ENCODE measurements at places on chromosomes 3 and 15.

GRCh38 chr3:106172101-106172500 is 303.3 kb upstream of the CBLB start:
- no peak for DNase-seq

GRCh38 chr3:127751163-127751621 is 71.1 kb downstream of the MGLL start:
- DNase-seq = no peak

- no peak for DNase-seq
Measured at GRCh38 chr15:74464216-74464615, 3.3 kb upstream of the UBL7 start.

DNA sequence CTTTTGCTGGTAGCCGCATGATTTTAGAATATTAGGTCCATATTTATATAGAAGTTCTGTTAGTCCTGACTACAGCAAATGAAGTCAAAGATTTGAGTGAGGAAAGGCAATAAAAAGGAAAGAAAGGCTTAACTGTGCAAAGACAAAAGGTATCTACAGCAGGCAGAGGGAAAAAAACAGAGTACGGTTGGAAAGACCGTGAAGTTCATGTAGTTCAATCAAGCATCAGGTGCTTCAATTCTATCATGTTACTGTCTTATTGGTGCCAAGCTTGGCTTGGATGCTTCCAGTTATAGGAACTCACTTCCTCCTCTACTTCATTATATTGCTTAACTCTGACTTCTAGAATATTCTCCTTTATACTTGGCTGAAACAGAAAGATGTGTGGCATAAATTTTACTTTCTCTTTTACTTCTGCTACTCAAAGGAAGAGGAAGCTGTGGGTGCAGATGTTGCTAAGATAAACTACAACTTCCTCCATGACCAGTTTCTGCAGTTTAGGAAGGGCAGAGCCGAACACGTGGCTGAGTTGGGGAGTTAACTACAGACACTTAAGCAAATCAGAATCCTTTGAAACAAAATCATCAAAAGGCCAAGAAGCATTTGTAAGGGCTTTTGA is 72.6 kb upstream of the ZBED2 start:
- DNase-seq = peak; percentile 24

- no peak for DNase-seq
Measured at GRCh38 chr3:71360180-71360579, 223.3 kb downstream of the FOXP1 start.

DNA sequence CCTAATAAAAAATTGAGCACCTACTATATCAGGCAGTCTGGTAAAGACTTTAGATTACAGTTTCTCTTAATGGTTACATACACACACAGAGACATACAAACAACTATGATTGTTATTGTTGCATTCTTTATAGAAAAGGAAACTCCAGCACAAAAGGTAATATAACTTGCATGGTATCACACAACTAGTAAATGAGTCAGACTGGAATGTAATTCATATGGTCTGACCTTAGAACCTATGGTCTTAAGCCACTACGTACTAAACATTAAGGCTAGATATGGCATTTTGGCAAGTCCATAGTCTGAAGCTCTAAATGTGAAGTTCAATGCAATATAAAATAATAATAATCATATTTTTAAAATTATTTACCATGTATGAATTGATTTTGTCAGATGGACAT is 380.6 kb downstream of the LSAMP start:
- DNase-seq = no peak

DNA sequence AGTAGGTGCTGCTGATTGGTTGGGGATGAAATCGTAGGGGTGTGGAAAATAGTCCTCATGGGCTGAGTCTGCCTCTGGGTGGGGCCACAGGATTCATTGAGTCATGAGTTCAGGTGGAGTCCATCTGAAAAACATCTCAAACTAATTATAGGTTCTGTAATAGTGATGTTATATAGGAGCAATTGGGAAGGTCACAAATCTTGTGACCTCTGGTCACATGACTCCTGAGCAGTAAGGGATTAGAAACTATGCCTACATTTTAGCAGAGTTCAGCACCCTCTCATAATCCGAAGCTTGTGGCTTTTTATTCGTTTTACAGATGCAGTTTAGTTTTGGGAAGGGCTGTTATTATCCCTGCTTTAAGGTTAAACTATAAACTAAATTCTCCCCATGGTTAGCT is 22.9 kb upstream of the NEDD4 start:
- DNase-seq = no peak

- DNase-seq = no peak
Measured at GRCh38 chr15:36177590-36178302, 401.7 kb upstream of the CDIN1 start.

GRCh38 chr3:172601066-172601832 is 78.0 kb upstream of the TNFSF10 start:
- DNase-seq = no peak

GRCh38 chr3:19221081-19221480 is 72.8 kb downstream of the KCNH8 start:
- no peak for DNase-seq

GRCh38 chr3:33681667-33682066 is 36.4 kb downstream of the CLASP2 start:
- DNase-seq = no peak

- DNase-seq = no peak
Measured at GRCh38 chr3:47872916-47873315, 70.0 kb downstream of the DHX30 start.

GRCh38 chr15:65909831-65910230 is 40.5 kb downstream of the RAB11A start:
- DNase-seq = no peak

DNA sequence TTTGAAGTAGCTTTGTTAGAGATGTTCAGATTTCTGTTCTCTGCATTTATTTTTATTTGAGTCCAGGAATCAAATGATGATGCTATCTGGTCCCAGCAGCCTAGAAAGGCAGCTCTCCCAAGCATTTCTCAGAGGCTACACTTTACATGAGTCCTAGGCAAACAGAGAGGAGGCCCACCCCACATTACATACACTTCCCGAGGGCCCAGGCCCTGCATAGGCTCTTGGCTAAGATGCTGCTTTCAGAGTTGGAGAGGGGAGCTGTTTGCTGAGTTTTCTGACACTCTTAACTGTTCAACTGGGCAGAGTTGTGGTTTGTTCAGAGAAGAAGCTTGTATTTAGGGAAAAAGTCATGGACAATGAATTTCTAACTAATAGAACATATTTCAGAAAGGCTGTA is 117.9 kb upstream of the RGMA start:
- no peak for DNase-seq

DNA sequence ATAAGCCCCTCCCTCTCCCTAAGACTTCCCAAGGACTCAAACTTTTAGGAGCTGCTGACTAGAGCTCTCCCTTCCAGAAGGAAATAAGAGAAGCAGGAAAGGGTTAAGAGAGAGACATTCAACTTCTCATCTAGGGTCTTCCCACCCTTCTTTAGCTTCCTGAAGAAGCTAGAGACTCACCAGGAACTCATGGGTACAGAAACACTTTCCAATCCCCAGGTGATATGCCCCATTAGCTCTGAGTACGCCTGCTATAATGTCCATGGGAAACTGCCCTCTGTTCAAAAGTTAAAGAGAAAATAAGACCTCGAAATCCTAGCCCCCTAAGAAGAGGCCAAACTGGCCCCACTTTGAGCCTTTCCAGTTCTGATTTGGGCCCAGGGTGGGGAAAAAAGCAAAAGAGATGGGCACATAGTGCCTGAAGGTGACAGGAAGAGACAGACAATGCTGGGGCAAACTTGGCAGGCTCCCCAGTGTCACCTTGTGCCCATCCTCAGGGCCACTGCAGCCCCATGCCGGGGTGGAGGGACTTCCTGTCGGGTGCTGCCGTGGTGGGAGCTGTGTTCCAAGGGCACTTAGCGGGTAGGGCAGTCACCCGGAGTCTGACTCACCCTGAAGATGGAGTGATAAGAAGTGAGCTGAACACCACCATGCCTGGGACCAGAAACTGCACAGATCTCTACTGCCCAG is 29.5 kb downstream of the CCDC12 start:
- DNase-seq = peak; percentile 81

GRCh38 chr15:74424901-74425528 is 8.7 kb downstream of the SEMA7A start:
- DNase-seq = peak; percentile 38

GRCh38 chr3:3675801-3676200 is 123.4 kb upstream of the LRRN1 start:
- DNase-seq = no peak

- no peak for DNase-seq
Measured at GRCh38 chr15:60511351-60512031, 32.5 kb upstream of the ICE2 start.

DNA sequence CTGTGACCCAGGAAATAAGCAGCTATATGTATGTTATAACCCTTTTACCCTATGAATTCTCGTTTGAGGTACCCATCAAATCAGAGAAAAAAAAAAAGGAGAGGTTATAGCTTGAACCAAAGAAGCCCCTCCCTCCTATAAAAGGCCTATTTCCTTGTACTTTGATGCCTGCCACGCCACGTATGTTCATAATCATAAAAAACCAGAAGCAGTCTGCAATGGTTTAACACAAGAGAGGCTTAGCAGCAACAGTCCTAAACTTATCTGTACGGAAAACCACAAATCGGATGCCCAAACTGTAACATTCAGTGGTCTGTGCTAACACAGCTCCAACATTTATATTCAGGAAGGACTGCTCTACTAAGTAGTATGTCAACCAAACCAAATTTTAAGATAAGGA is 21.2 kb downstream of the CCR8 start:
- DNase-seq = no peak

DNA sequence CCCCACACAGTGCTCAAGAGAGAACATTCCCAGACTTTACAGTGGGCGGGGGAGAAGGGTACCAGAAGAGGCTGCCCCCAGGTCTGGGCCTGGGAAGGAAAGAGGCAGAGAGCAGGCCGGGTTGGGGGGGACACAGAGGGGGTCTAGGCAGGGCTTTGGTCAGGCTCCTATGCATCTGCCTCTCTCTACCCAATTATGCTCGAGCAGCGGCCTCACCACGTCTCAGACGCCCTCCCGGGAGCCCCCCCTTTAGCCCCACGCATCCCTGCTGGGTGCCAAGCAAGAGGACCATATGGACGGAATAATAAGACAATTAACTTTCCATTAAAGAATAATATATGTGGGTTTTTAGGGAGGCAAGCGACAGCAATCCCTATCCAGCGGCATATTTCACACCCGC is 32.8 kb downstream of the CACNA2D2 start:
- DNase-seq = no peak

GRCh38 chr15:51883271-51883837 is 53.9 kb downstream of the TMOD3 start:
- no peak for DNase-seq

DNA sequence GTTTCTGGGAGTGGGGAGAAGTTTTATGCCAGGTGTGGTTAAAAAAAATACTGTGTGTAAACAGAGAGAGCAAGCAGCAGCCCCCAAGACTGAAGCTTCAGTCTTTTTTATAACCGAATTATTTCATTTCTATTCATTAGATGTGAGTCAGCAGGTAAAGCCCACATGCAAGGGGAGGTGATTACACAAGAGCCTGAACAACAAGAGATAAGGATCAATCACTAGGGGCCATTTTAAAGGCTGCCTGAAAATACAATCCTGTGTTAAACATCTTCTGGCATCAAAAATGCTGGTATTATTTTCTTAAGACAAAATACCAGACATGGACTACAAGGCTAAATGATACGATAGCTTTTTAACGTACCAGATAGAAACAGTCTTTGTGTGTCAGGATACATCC is 217.3 kb downstream of the SUCLG2 start:
- DNase-seq = no peak

DNA sequence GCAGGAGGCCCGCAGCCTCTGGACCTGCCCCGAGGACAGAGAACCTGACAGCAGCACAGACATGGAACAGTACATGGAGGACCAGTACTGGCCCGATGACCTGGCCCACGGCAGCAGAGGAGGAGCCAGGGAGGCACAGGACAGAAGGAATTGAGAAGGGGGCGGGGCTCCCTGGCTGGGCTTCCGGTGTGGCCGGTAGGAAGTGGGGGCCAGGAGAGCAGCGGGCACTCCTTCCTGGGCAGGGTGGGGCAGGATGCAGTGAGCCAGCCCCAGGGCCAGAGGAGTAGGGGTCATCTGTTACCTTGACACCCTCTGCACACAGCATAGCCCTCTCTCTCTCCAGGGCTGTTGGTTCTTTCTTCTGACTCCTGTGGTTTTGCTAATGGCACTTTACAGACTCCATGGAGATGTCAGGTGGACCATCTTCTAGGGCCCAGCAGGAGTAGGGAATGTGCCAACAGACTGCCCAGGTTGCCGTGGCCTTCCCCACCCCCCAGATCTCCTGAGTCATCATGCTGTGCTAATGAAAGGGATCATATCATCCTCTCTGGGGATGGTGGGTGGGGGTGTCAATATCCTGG is 8.6 kb upstream of the ISG20 start:
- peak; percentile 67 for DNase-seq

DNA sequence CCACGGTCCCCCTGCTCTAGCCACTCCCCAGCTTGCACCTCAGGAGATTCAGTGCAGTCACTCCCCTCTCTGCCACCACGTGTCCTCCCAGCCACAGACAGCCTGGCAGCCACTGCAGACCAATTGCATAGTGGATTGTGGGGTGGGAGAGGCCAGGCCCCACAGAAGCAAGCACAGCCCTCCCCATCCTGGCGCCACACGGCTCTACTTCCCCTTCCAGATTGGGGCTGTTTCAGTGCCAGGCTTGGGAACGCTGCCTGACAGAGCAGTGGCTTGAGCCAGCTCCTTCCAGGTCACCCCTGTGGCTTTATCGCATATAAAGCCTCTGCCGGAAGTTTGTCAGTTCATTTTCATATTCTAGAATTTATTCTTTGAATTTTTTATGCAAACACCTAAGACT is 90.7 kb downstream of the TMEM266 start:
- DNase-seq = no peak

GRCh38 chr15:77506311-77507142 is 85.8 kb downstream of the HMG20A start:
- DNase-seq = no peak

DNA sequence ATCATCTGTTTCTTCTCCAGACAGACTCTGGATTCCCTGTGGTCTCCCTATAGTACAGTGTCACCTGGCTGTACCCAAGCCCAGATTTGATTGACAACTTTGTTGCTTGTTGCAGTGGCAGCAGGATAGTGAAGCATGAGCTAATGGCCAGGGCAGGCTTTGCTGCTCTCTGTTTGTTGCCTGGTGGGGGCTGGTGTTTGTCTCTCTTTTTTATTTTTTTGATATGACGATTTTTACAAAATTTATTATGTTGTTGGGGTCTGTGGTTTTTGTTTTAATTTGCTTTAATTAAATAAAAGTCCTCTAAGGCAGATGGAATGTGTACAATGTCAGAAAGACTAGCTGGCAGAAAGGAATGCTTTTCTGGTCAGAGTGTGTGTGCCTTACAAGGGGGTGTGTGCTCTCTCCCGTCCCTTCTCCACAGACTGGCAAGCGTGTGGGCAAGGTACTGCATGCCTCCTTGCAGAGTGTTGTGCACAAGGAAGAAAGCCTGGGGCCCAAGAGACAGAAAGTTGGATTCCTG is 15.2 kb upstream of the CLEC3B start:
- no peak for DNase-seq

DNA sequence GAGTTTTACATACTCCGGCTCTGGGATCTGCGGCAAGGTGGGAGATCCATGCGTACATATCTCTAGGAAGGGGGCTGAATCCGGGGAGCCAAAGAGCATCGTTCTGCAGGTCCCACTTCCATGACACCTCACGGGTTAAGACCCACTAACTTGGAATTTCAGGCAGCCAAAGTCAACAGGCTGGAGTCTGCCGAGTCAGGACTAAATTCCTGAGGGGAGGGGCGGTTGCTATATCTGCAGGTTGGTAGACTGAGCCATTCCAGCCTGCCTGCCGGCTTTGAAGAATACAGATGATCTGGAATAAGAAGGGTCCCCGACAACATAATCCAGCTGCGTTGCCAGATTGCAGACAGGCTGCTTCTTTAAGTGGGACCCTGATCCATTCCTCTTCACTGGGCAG is 65.4 kb upstream of the PEX5L start:
- DNase-seq = no peak

Data from hematopoietic multipotent progenitor cell treated with erythropoietin and hydrocortisone succinate and interleukin-3 and kit ligand, for 17 days (in vitro differentiated cells).